ENCODE measurements at places on chromosomes 11 and 22. TPM values are rescaled to one million over a fixed set of nuclear protein-coding genes. Genes with fewer than 3 reads are reported as not detected.

The HEPN1 gene
- not detected for polyA plus RNA-seq

The OR4A16 gene
- not detected for polyA plus RNA-seq

The DDX10 gene
- 15.9 TPM for polyA plus RNA-seq

The C22orf23 gene
- polyA plus RNA-seq: 1.3 TPM

The ARCN1 gene
- 68.4 TPM for polyA plus RNA-seq

The TRABD gene
- polyA plus RNA-seq: 37.9 TPM

The SHISAL1 gene
- polyA plus RNA-seq: 21.6 TPM

The GATD1 gene
- polyA plus RNA-seq: 146 TPM

The ARHGAP20 gene
- polyA plus RNA-seq: 1.8 TPM

The NXF1 gene
- polyA plus RNA-seq: 26.0 TPM

The VPREB1 gene
- polyA plus RNA-seq: not detected

The OR4S2 gene
- not detected for polyA plus RNA-seq

The FAT3 gene
- polyA plus RNA-seq: 53.6 TPM

The PGGHG gene
- polyA plus RNA-seq: 2.1 TPM

The MPEG1 gene
- 0.21 TPM for polyA plus RNA-seq

The GGT1 gene
- polyA plus RNA-seq: 6.4 TPM

The HTR3A gene
- 0.36 TPM for polyA plus RNA-seq
